ENCODE measurements at places on chromosomes 11 and 22.
A peak's percentile ranks its signal among the peaks of the same experiment; 100 is the strongest.

- no peak for DNase-seq
These were observed 6.0 kb downstream of the KBTBD4 start for GRCh38 chr11:47572715-47573255.

DNA sequence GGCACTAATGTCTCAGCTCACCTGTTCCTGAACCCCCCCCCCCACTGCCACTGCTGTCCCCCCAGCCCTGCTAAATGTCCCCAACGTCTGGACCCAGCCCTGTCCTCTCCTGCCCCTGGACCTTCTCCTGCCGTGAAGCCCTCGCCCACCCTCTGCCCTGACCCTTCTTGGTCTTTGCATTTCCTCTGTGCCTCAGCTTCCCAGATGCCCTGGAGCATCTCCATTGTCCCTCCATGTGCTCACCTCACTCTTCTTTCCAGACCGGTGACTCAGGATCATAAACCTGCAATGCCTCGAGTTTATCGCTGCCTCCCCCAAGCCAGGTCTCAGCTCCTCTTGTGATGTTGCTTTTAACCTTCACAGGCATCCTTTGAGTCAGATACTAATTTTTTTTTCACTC is 416.4 kb downstream of the BRD1 start:
- no peak for DNase-seq

- no peak for DNase-seq
These were observed 6.2 kb downstream of the CLCF1 start for GRCh38 chr11:67366961-67367760.

GRCh38 chr11:66242095-66242765 is 26.2 kb upstream of the RAB1B start:
- no peak for DNase-seq

DNA sequence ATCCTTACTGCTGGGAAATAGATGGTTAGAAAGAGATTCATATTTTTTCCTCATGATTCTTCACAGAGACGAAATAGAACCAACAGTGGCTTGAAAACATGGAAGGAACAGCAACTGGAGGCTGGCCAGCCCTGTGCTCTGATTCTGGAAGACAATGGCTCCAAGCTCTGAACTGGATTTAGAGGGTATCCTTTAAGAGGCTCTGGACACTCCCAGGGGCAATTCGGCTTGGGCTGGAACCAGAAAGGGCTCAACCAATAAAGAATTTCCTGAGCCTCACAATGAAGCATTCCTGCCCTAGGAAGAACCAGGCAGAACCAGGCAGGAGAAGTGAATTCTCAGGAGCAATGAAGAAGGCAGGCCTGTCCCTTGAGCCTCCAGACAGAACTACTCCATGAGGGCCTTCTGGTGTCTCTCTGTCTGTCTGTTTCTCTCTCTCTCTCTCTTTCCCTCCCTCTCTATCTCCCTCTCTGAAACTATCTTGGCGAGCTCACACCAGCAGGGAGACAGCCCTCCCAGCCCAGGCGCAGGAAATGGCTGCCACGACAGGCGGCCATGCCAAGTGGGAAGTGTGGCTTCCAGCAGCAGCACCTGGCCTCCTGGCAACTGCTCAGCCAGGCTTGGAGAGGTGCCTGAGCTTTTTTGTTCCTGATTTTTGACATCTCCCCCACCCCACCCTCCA is 93.3 kb downstream of the RCN1 start:
- DNase-seq: no peak

GRCh38 chr22:45090497-45090910 is 73.2 kb upstream of the NUP50 start:
- DNase-seq: no peak

DNA sequence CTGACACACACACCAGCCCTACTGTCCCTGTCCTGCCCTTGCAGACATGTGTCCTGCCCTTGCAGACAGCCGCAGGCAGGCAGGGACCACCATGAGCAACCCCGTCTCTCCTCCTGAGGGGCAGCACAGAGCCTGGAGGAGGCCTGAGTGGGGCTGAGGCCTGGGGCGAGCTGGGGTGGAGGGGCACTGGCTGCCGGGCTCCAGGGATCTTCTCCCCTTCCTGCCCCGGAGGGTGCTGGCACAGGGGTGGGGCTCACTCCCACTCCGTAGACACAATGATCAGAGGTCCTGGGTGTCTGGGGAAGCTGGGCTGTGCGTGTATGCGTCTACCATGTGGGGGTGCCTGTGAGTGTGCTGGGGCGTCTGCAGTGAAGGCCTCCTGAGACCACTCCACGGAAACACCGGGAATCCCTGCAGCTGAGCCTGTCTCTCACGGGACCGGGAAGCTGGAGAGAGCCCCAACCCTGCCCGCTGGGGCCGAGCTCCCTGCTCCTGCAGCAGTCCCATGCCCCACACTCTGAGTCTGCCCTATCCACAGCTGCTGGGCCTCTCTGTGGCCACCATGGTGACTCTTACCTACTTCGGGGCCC is 588 bp downstream of the TSPAN32 start:
- DNase-seq: no peak

DNA sequence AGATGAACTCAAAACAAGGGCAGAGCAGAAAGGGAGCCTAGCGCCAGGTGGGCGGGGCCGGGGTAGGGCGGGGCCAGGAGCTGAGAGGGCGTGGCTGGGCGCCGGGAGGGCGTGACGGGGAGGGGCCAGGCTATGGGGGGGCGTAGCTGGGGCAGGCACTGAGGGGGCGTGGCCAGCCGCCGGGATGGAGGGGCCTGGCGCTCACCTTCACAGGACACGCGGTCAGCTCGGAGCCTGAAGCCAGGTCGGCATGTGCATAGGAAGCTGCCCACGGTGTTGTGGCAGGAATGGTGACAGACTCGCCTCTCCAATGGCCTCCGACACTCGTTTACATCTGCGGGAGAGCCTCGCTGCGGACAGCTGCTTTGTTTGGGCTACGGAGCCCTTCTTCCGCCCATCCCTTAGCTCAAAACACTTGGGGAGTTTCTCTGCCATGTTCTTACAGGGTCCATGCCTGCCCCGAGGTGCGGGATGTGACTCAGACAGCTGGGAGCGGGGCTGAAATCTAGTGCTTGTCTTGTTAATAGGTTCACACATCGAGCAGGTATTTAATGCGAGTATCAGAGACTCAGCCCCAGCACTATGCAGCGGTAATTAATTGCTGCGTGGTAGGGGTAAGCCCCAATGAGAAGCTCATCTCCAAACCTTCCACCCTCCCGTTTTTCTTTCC is 13.4 kb downstream of the VWCE start:
- no peak for DNase-seq

GRCh38 chr11:111691741-111692140 is 74.4 kb downstream of the PPP2R1B start:
- no peak for DNase-seq

GRCh38 chr11:65595543-65596281 is at the start of gene KCNK7:
TSS of gene KCNK7 (minus strand) at chr11:65595800. CDS start at chr11:65595772, 28 bp downstream.
- DNase-seq: no peak

GRCh38 chr11:105612771-105613170 is 2.9 kb downstream of the GRIA4 start:
- DNase-seq: no peak

GRCh38 chr11:57675176-57675941 is 7.4 kb downstream of the ZDHHC5 start:
- no peak for DNase-seq

DNA sequence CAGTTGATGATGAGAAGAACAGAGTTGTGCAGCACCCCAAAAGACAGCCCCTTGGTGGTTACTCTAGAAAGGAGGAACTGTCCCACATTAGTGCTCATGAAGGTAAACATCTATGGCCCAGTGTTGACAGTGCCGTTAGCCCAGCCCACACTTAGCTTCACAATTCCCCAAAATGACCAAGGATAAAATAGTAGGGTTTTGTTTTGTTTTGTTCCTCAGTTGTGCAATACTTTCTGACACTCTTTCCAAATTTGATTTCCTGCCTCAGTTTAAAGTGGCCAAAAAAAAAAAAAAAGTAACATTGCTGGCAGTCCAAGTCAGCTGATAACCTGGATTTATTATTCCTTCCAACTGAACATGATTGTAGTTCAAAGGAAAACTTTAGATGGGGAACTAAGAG is 269.4 kb downstream of the TMEM135 start:
- DNase-seq: no peak

GRCh38 chr22:41364955-41365354 is 16.8 kb upstream of the TEF start:
- no peak for DNase-seq

DNA sequence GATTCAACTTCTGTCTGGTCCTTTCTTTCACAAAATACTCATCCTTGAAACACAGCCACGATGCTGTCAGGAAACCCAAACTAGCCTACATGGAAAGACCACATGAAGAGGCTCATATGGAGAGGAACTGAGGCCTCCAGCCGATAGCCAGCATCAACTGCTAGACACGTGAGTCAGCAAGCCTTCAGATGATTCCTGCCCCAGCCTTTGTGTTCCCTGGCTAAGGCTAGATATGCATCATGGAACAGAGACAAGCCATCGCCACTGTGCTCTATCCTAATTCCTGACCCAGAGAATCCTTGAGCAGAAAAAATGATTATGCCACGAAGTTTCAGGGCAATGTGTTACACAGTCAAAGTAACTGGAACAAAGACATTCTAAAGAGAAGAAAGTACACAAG is 75.5 kb downstream of the ENTHD1 start:
- no peak for DNase-seq

- DNase-seq: no peak
These were observed 541 bp downstream of the MICAL2 start for GRCh38 chr11:12110714-12111548.

GRCh38 chr11:127458561-127458960 is 458.0 kb upstream of the KIRREL3 start:
- DNase-seq: no peak

- DNase-seq: no peak
These were observed 787.5 kb downstream of the OPCML start for GRCh38 chr11:132744771-132745170.

DNA sequence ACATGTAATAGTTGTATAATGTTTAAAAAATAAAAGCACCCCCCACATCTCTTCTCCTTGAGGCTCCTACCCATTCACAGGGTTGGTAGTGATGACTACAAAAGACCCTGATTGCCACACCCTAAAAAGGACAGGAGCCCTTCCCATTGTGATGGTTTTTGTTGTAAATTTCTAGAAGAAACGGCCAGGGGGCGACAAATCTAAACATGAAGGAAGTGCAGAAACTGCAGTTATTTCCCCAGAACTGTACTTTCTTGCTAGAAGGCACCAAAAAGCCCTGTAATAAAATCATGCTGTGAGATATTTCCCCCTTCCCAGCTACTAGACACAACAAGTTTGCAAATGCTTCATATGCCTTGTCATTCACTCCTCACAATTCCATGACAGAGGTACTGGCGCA is 10.8 kb downstream of the PRR5L start:
- no peak for DNase-seq

GRCh38 chr22:49838771-49839717 is 11.4 kb upstream of the BRD1 start:
- DNase-seq: peak; percentile 40

- DNase-seq: no peak
These were observed 29.6 kb downstream of the CAT start for GRCh38 chr11:34468209-34468841.

DNA sequence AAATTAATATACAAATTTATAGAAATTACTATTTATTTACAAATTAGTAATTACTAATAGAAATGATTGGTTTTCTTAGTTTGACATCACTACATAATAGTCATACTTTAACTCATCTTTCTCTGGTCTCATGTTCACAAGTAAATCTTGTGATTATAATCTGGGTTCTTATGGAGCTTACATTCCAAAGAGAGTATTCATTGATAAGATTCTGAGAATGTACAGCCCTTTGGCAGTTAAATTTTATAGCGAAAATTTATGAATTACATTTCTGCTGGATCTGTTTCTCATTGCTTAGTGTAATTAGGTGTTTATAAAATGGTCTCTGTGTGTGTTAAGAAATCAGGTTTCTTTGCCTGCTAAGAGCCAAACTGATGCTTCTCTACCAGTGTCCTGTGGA is 175.2 kb downstream of the TMEM135 start:
- no peak for DNase-seq

DNA sequence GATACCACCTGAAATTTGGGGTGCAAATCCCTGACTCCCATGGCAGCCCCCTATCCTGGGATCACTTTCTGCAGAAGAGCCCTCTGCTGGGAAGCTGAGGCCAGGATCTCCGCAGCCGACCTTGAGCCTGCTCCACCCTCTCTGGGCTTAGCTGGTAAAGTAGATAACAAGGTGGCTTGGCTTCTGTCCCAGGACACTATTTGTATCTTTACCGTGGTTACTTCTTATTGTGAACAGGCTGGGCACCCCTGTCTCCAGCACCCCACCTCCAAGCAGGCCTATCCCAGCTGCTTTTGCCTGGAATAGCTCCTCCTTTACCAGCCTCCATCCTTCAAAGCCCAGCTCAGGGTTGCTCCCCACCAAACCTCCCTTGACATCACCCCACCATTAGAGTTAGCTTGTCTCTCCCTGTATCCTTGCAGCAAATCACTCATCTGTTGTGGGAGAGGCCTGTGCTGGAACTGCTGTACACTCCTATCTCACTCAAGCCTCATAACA is 35.2 kb upstream of the P2RY2 start:
- DNase-seq: no peak

- DNase-seq: no peak
These were observed 6.9 kb upstream of the MUC5AC start for GRCh38 chr11:1150769-1151365.

GRCh38 chr22:24952837-24953383 is 394 bp downstream of the KIAA1671 start:
- no peak for DNase-seq

GRCh38 chr22:48737461-48738203 is 1090.0 kb downstream of the BRD1 start:
- DNase-seq: no peak

GRCh38 chr11:44885065-44885810 is 65.4 kb downstream of the TP53I11 start:
- DNase-seq: no peak

- no peak for DNase-seq
These were observed 25.4 kb upstream of the CABP2 start for GRCh38 chr11:67548555-67549110.

DNA sequence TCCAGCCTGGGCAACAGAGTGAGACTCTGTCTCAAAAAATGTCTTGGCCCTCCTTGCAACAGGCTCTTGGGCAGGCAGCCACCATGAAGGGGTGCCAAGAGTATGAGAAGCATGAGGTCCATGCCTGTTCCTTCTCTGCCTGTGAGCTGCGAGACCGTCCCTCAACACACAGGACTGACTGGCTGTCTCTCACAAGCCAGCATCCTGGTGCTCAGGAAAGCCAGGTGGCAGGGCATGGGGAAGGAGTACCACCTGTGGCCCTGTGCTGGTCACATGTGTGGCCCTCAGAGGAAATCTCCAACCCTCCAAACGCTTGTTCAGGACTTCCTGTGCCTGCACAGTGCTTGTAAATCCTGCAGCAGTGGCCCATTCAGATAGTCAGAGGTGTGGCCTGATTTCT is 83.2 kb downstream of the ATXN10 start:
- DNase-seq: no peak

- no peak for DNase-seq
These were observed 18.9 kb downstream of the TANGO2 start for GRCh38 chr22:20039683-20040325.

DNA sequence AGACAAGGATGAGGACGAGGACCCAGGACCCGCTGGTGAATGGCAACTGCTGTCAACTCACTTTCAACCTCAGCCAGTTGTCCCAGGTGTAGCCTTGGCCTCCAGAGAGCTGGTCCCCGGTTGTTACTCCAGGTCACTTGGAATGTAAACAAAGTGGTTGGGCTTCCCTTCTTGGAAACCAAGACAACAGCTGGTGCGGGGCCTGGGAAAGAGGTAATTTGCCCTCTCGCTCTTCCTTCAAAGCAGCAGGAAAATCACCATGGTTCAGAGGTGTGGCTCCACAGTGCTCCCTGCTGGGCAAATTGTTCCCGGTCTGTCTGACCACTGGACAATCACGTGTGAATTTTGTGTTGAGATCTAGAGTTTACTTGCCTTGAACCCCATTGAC is 15.0 kb downstream of the SLC1A2 start:
- DNase-seq: no peak

GRCh38 chr11:25596701-25597100 is 735.2 kb upstream of the ANO3 start:
- no peak for DNase-seq

All from activated naive CD4-positive, alpha-beta T cell (primary cell).